ENCODE measurements at places on chromosomes 6 and 20.
A peak's percentile ranks its signal among the peaks of the same experiment; 100 is the strongest.

GRCh38 chr6:136039185-136039584 is 187.7 kb downstream of the PDE7B start:
- no peak for DNase-seq

GRCh38 chr6:39209911-39210310 is 19.4 kb downstream of the KCNK5 start:
- DNase-seq: no peak

- DNase-seq: no peak
Observed at GRCh38 chr20:61186771-61187472, 65.1 kb upstream of the CDH4 start.

GRCh38 chr20:53944796-53945195 is 125.6 kb downstream of the BCAS1 start:
- no peak for DNase-seq

DNA sequence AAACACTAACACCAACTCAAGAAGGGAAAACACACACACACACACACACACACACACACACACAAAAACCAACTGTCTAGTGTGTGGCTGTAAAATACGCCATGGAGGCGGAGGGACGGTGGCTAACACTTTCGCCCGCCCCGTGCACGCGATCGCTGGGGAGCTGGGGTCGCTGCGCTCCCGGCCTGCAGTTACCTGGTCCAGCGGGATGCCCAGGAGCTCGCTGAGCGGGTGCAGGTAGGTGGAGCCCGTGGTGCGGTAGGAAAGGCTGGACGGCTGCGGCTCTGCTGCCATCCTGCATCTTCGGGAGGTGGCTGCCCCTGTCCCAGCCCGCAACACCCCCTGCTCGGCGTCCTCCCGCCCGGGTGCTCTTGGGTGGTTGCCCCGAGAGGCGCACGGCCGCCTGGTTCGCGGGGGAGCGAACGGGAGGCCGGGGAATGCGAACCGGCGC is 303 bp downstream of the MBOAT1 start:
- DNase-seq: peak; percentile 51

- no peak for DNase-seq
Observed at GRCh38 chr6:72930556-72931132, 294.7 kb downstream of the KHDC1L start.

DNA sequence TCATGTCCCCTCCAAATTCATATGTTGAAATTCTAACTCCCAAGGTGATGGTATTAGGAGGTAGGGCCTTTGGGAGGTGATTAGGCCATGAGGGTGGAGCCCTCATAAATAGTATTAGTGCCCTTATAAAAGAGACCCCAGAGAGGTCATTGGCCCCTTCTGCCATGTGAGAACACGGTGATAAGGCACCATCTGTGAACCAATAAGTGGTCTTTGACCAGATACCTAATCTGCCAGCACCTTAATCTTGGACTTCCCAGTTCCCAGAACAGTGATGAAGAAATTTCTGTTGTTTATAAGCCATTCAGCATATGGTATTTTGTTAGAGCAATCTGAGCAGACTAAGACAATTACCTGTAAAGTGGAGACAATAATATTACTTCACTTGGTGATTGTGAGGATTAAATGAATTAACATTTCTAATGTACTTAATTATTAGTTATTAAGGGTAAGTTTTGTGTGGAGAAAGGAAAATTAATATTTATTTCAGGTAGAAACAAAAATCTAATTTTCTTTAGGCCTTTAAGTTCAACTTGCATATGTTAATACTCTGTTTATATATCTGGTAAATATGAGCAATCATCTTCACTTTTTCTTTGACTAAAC is 7.1 kb downstream of the RNF182 start:
- no peak for DNase-seq

DNA sequence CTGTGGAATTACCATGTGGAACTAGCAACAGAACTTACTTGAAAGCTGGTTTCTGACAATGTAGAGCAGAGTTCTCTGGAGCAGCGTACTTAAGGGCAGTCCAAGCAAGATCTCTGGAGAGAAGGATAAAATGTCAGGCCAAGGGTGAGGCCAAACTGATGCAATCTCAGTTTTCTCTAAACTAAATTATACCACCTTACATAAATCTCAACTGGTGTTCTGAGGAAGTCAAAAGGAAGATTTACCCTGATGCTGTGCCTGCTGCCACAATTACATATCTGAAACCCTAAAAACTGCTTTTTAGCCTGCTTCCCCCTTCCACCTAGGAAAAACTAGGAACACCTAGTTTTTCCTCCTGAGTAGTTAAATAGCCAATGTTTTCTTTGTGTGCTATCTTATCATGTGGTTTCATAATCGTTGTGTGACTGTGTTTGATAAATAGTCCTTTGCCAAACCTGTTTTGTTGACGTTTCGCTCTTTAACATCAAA is 28.1 kb downstream of the NCOA7 start:
- no peak for DNase-seq

GRCh38 chr6:13235339-13235738 is 93.0 kb downstream of the TBC1D7 start:
- no peak for DNase-seq

- DNase-seq: no peak
Observed at GRCh38 chr6:110183292-110183885, 3.2 kb downstream of the CDC40 start.

GRCh38 chr6:158073776-158074175 is 92.1 kb downstream of the SYNJ2 start:
- DNase-seq: no peak

DNA sequence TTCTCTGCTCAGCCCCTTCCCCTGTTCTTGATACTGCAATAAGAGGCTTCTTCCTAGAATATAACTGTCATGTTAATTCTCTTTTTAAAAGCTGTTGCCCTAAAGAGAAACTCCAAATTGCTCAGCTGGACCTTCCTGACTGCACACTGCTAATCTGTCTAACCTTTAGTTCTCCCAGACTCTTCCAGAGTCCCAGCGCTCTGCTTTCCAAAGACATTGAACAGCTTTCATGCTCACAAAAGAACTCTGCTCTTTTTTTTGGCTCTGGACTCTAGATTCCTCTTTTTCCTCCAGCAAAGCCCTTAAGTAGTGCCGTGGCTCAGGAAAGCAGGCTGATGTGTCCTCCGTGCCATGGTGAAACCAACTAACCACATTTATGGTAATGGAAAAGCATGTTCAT is 356.6 kb upstream of the RSPO3 start:
- no peak for DNase-seq

GRCh38 chr20:58718121-58718563 is 25.5 kb downstream of the NPEPL1 start:
- DNase-seq: no peak

DNA sequence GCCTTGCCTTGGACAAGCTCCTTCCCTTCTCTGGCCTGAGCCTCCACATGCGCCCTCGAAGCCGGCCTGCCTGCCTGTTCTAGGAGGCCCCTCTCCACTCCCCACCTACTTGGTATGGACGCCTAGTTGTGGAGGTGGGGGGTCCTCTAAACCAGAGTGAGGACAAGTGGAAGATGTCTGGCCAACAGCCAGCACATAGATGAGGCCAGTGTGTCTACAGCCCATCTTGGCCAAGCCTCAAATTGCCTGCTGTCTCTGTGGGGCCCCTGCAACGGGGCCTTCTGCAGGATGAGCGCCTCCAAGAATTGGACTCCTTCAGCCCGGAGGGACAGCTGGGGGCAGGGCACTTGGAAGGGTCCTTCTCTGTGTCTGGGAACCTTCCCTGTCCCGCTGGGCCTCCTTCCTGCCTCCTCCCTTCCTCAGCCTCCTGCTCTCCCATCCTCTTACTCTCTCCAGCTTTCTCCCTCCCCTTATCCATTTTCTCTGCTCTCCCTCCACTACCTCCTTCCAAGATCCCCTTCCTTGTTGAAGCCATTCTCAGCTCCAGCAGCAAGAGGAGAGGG is 1.6 kb downstream of the MDFI start:
- no peak for DNase-seq

GRCh38 chr6:143701349-143702234 is 23.8 kb downstream of the PHACTR2 start:
- no peak for DNase-seq

- peak; percentile 13 for DNase-seq
Observed at GRCh38 chr6:128803911-128804310, 79.0 kb upstream of the LAMA2 start.

DNA sequence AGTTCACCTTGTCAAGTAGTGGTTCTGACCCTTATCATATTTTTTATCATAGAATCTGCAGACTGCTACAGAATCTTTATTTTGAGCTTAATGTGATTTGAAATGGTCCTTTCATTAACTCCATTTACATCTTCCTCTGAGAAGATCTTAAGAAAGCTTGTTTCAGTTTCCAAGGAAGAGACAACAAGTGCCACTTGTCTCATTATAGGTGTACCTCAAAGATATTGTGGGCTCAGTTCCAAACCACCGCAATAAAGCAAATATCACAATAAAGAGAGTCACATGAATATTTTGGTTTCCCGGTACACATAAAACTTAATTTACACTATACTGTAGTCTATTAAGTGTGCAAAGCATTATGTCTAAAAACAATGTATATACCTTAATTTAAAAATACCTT is 66.4 kb upstream of the ATXN1 start:
- no peak for DNase-seq

DNA sequence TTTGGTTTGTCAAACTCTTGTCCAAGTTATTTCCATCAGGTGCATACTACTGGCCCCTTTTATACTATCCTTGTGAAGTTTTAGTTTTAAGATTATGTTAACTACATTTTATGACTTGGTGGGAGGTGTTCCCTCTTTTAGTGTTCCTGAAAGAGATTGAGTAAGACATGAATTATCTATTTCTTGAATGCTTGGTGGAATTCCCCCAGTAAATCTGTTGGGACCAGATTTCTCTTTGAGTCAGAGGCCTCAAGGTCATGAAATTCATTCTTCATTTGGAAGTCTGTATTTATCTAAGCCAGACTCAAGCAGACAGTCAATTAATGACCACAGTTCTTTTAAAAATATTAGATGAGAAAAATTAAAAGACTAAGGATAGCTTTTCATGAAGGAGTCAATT is 81.3 kb downstream of the MOXD1 start:
- no peak for DNase-seq

GRCh38 chr6:161354276-161354840 is 80.5 kb upstream of the AGPAT4 start:
- DNase-seq: no peak

- no peak for DNase-seq
Observed at GRCh38 chr6:83270971-83271719, 78.0 kb downstream of the RWDD2A start.

GRCh38 chr6:108119769-108120141 is 45.2 kb upstream of the OSTM1 start:
- DNase-seq: no peak

DNA sequence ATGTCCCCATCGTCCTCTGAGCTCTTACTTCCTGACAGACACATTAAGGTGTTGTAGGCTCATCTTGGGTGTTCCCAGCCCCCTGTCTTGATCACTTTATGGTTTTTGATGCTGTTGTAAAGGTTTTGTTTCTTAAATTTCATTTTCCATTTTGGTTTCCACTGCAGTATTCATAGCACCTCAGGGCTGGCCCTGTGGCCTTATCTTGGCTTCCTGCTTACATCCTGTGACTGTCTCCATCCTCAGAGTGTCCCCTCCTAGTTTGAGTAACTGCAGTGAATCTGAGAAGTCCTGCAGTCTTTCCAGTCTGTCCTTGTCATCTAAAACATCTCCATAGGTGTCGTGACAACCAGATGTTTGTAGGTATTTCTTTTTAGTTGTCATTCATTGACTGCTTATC is 50.9 kb downstream of the JARID2 start:
- no peak for DNase-seq

DNA sequence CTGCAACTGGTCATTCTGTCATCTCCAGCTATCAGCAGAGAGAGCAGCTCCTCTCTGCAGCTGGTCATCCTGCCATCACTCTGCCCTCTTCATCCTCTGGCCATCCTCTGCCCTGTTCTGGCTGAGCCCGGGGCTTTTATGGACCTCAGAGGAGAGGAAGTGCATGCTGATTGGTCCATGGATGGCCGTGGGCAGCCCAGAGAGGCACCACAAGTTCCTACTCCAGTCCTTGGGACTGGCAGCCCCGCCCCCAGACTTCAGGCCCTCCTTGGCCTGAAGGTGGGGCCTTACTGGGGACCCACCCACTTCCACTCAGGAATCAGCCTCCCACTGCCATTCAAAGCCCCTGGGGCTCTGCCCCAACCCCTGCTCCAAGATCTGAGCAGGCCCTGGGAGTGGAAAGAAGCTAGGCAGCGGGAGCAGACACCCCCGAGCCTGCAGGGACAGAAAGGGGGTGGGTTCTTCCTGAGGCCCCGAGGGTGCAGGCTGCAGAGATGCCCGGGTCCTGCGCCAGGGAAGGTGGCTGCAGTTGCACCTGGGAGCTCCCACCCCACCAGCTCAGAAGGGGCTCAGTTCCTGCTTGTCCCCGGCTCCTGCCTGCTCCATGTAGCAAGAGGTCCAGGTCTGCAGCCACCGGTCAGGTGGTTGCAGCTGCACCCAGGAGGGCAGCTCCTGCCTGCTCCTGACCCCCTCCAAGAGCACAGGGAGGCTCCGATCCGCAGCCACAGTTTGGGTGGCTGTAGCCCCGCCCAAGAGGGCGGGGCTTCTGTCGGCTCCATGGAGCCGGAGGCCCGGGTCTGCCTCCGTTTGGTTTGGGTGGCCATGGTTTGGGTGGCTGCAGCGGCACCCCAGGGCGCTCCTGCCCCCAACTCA is 34.1 kb upstream of the HMGA1 start:
- no peak for DNase-seq

DNA sequence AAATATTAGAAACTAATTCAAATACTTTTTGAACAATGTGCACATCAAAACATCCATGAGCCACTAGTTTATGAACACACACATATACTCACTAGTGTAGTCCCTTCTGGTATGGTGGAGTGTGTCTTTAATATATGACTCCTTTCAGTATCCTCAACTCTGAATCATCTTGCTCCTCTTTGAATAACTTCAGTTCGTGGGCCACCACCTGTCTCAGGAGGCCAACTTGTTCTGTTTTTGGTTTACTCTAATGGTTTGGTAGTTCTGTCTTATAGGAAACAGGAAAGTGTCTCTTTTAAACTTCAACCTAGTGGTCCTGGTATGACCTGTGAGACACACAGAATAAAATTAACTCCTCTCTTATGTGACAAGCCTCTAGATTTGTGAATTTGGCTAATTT is 55.6 kb downstream of the ZNF292 start:
- DNase-seq: no peak

GRCh38 chr6:5412663-5413062 is 151.3 kb downstream of the FARS2 start:
- DNase-seq: no peak

GRCh38 chr20:31667315-31668285 is 29.9 kb downstream of the COX4I2 start:
- DNase-seq: no peak

DNA sequence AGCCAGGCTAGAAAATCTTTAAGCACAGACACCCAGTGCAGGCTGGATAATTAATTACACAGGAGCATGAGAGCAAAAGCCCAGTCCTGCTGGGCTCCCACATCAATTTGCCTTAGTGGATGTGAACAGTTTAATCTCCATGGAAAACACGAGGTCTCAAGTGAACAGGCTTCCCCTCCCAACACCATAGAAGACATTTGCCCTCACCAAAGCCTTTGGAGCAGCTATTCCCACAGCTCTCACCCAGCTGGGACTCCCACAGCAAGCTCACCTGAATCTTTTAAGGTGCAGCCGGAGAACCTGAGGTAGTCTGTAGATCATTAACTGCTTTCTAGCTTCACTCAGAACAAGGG is 12.0 kb downstream of the TOMM6 start:
- DNase-seq: no peak

GRCh38 chr20:52996658-52997057 is 24.5 kb downstream of the TSHZ2 start:
- no peak for DNase-seq

GRCh38 chr6:169163411-169163901 is 90.2 kb downstream of the THBS2 start:
- peak; percentile 9 for DNase-seq

All from mucosa of gallbladder (tissue), 1 donor.